NCI-H460 (cell line): ENCODE measurements at places on chromosomes 3 and 15.

DNA sequence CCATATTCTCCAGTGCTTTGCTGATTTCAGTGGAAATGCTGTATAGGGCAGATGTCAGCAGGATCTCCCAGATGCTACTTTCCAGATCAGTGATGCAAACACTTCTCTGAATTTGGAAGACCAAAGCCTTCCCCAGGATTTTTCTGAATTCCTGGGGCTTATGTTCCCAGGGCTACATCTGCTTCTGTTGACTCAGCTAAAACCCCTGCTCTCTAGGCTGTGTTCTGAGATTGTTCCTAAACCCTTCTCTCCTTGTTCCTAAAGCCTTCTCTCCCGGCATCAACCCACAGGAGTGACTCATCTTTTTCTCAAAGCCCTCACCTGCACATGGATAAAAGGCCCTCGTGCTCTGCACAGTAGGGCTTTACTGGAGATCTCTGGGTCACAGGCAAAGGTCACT, 35.5 kb downstream of the FAH start:
- DNase-seq = no peak

DNA sequence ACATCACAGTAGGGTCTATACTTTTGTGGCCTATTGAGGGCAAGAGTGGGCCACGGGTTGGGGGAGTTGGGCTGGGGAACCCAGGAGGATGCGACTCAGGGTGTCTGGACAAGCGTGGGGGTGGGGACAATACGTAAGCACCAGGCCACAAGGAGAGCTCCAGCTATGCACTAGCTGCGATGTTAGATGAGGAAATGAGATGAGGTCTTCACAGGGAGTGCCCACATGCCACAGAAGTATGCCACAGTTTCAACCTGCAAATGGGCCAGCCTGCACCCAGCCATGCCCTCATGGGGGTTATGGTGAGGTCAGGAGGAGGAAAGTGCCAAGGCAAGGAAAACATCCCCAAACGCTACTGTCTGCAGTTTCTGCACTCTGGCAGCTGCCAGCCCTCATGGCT, 30.5 kb downstream of the CACNA2D2 start:
- no peak for DNase-seq

DNA sequence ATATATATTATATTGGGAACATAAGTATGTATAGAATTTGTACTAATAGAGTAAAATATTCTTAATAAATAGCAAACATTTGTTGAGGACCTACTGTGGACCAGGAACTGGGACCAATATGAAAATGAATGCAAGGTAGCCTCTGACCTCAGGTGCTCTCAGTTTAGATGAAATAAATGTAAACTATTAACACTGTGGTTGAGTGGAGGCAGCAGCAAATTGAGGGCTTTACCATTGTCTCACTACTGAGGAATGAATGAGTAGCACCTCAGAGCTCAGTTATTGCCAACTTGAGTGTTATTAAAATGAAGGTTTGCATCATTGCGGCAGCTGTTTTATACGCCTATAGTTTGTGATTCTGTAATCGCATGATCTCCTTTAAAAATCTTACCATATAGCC, 90.9 kb upstream of the CGNL1 start:
- no peak for DNase-seq

GRCh38 chr3:67901681-67902080, 247.3 kb upstream of the SUCLG2 start:
- no peak for DNase-seq

GRCh38 chr3:58274027-58274614, 31.9 kb upstream of the RPP14 start:
- DNase-seq = no peak

GRCh38 chr15:78329625-78330024, 10.5 kb upstream of the CRABP1 start:
- no peak for DNase-seq

DNA sequence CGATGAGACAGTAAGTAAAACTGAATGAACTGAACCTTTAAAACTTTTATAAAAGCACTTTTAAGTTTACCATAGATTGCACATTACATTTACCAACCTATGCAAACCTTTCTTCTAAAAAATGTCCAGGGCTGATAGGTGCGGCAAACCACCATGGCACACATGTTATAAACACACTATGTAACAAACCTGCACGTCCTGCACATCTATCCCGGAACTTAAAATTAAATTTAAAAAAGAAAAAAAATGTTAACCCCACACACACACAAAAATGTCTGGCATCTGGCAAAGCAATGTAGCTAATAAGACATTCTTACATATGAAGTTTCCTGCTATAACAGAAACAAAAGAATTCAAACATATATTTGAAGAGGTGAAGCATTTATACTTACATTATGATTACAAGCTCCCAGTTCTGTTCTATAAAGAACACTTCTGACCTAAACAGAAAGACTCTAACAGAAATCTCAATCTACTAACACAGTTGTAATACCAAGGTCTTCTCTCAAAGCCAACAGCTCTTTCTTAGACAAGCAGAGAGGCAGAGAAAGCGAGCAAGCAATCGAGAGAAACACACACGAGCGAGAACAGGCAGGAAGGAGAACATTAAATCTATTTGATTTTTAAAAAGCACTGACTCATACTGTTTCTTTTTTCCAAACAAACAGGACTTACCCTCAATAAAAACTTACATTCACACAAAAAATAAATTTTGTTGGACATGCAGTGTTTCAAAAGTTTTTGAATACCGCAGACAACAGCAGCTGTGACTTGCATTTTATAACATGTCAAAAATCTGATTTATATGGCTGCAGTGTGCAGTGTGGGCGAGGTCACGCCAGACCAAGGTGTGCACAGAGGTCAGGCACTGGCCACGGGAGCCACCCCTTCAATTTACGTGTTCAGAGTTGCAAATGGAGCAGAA, at the start of gene NRG4:
TSS of gene NRG4 (minus strand) at position 798 of the 925 bp plus-strand sequence. CDS start 1,194 bp downstream, outside the sequence.
- peak; percentile 47 for DNase-seq

- no peak for DNase-seq
Measured at GRCh38 chr3:73448041-73448440, 176.7 kb downstream of the PDZRN3 start.

- DNase-seq = no peak
Measured at GRCh38 chr3:149368674-149369497, 8.6 kb downstream of the TM4SF1 start.

GRCh38 chr15:74523982-74524381, 17.0 kb upstream of the ARID3B start:
- DNase-seq = no peak

GRCh38 chr3:72708441-72708840, 139.8 kb downstream of the SHQ1 start:
- DNase-seq = no peak

- DNase-seq = no peak
Measured at GRCh38 chr3:72947715-72948490, 48.7 kb upstream of the PPP4R2 start.

- DNase-seq = no peak
Measured at GRCh38 chr15:73370151-73370550, 1.4 kb upstream of the HCN4 start.

DNA sequence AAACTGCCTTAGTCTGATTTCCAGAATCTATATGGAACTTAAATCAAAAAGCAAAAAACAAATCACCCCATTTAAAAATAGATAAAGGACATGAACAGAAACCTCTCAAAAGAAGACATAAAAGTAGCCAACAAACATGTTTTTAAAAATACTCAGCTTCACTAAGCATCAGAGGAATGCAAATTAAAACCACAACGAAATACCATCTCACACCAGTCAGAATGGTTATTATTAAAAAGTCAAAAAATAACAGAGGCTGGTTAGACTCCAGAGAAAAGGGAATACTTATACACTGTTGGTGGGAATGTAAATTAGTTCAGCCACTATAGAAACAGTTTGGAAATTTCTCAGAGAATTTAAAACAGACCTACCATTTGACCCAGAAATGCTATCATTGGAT, 367.9 kb downstream of the ZIC4 start:
- no peak for DNase-seq

DNA sequence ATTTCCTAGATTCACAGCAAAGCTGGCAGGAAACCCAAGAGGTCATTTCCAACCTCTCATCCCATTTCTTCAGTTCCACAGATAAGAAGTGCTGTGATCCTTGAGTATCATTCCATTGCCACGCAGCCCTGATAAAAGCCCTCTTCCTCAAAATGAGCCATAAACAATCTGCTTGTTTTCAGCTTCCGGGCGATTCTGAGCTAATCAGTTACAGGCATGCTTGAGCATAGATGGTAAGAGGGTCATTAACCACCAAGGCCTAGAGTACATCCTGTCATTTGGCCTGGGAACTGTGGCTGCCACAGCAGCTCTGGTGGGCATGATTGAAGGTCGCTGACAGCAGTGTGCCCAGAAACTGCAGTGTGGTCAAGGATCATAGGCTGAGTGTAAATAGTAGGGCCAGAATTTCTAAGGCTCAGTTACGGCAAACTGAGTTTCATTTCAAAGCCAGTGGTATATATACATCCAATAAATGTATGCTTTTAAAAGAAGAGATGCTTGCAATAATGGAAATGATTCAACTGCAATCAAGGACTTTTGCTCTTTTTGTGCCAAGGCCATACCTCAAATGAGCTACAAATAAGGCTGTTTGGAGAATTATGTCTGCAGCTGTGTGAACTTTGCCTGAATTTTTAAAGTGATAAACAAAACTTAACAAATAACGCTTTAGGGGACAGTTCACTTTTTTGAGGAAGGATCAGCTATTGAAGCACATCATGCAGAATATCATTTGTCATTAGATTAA, 47.3 kb downstream of the P3H2 start:
- no peak for DNase-seq
